ENCODE measurements at places on chromosomes 4 and X. TPM values are rescaled to one million over a fixed set of nuclear protein-coding genes. Genes with fewer than 3 reads are reported as not detected.

DNA sequence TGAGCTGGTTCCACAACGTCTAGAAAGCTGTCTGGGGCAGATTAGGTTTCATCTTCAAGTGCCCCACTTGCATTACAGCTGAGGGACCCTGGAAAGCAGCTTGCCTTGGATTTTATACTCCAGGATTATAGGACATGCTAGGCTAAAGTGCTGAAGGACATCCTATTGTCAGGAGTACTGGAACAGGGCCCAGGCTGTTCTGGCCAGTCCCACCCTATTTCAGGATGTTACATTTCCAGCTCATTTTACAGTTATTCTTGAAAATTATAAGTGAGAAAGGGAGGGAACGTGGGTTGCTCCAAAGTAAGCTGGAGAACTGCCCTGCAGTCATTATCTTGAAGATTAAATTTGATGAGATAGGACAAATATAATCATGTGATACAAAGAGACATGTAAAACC, 71.0 kb upstream of the UGT8 start:
- H3K27ac ChIP-seq = no peak overlapping the region
- no peak for DNase-seq
- H3K36me3 ChIP-seq = no peaks in the 10 kb centered on the region
- H3K27me3 ChIP-seq = no peaks in the 10 kb centered on the region

- no peak overlapping the region for H3K4me3 ChIP-seq
- H3K27ac ChIP-seq = no peak overlapping the region
- peaks cover 4% of the 10 kb centered on the region for H3K4me1 ChIP-seq
- no peaks in the 10 kb centered on the region for H3K27me3 ChIP-seq
- DNase-seq = no peak
Measured at GRCh38 chr4:11038926-11039325, 354.4 kb upstream of the CLNK start.

The AKAP14 gene
- total RNA-seq = not detected

The TLL1 gene
- total RNA-seq = 7.5 TPM

The WDR1 gene
- total RNA-seq = 236 TPM

The RGN gene
- total RNA-seq = 12.1 TPM

Data from sigmoid colon (tissue), 7 donors.